ENCODE measurements at places on chromosomes 6 and 20.

GRCh38 chr6:108448481-108448880 lies 112.2 kb upstream of the FOXO3 start:
- DNase-seq, result no peak

DNA sequence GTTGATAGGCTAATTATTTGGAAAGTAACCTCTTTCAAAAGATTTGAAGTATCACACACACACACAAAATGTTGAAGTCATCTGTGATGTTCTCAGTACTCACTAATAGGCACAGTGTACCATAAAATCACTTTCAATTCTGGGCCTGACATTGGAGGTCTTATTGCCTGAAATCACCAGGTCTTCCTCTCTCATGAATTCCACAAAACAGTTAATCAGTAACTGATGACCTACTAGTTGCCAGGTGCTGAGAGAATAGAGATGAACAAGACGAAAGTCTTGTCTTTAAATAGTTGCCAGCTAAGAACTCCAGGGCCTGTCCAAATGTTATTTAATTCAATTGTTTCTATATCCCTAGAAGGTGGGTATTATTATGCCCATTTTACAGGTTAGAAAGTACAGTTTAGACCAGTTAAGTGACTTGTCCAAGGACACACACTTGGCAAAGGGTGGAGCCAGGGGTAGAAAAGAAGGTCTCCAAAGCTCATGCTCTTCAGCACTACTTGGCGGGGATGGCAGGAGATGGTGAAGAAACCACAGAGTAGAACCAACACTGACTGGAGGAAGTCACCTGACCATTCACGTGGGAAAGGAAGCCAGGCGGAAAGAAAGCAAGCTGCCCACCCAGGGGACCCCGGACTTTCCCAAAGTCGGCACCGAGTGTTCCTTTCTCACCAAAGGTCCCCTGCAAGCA lies 116.4 kb downstream of the KIF6 start:
- DNase-seq, result no peak

- DNase-seq, result no peak
Observed at GRCh38 chr20:51460569-51461265, 81.8 kb downstream of the NFATC2 start.

DNA sequence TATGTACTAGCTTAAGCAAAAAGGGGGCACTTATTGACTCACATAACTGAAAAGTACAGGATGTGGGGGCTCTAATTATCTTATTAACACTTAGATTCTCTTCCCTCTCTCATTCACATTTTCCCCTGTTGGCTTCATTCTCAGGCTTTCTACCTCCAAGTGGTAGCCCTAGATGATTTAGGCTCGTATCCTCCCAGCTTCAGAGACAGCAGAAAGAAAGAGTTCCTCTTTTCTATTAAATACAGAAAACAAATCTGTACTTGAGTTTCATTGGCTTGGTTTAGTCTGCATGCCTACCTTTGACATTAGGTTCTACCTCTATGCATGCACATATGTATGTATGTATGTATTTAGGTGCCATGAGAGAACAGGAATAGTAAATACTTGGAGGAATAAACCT lies 15.5 kb upstream of the E2F3 start:
- no peak for DNase-seq

GRCh38 chr6:97067045-97067444 lies 142.5 kb downstream of the KLHL32 start:
- no peak for DNase-seq

DNA sequence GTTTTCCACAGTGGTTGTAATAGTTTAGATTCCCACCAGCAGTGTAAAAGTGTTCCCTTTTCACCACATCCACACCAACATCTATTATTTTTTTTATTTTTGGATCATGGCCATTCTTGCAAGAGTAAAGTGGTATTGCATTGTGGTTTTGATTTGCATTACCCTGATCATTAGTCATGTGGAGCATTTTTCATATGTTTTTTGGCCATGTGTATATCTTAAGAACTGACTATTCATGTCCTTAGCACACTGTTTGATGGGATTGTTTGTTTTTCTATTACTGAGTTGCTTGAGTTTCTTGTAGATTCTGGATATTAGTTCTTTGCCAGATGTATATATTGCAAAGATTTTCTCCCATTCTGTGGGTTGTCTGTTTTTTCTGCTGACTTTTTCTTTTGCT lies 820.1 kb downstream of the TENT5A start:
- DNase-seq, result no peak

- no peak for DNase-seq
Observed at GRCh38 chr6:79170959-79171358, 63.5 kb downstream of the HMGN3 start.

All from dorsolateral prefrontal cortex (tissue), 122 donors.